Stimulated activated CD8-positive, alpha-beta memory T cell treated with anti-CD3 and anti-CD28 coated beads, Interleukin-7, amount 100 ng/mL, for 4 hours (primary cell): ENCODE measurements at places on chromosomes 1 and 21.

- no peak for DNase-seq
Measured at GRCh38 chr1:218409946-218410510, 64.9 kb downstream of the TGFB2 start.

GRCh38 chr21:43866260-43866629 lies 1.2 kb downstream of the AGPAT3 start:
- DNase-seq, result no peak

DNA sequence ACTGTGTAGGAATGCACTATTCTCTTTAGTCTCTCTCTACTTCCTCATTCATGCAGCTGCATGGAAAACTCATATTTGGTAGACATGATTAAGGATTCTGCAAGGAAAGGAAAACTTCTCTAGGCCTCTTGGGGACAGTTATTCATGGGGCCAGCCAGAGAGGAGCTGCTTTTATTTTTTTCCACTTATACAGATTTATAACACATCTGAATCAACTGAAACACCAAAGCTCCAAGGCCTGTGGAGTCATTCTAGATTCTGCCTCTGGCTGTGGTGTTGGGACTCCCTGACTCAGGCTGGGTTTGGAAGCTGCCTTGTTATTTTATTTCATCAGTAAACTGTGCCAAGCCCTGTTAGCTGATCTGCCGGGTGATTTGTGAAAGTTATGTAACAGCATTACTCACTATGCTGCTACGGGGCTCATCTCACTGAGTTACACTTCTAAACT lies 83.9 kb upstream of the EDEM3 start:
- no peak for DNase-seq

DNA sequence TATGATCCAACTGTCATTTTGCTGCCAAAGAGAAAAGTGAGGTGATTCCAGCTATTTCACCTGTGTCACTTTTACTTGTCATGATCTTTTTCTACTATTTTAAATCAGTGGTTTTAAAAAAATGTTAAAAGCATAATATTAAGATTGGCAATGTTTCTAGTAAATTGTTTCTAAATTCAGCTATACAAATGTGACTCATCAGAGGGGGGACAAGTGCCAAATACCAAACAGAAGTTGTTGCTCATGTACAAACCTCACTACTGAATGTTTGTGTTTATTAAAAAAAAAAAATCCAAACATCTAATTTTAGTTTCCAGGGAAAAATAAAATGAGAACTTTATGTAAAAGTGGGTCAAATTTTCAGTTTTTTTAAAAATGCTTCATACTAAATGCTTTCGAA lies 346.2 kb upstream of the SNX7 start:
- DNase-seq, result no peak

GRCh38 chr1:230555814-230556213 lies 86.5 kb upstream of the COG2 start:
- DNase-seq, result no peak

DNA sequence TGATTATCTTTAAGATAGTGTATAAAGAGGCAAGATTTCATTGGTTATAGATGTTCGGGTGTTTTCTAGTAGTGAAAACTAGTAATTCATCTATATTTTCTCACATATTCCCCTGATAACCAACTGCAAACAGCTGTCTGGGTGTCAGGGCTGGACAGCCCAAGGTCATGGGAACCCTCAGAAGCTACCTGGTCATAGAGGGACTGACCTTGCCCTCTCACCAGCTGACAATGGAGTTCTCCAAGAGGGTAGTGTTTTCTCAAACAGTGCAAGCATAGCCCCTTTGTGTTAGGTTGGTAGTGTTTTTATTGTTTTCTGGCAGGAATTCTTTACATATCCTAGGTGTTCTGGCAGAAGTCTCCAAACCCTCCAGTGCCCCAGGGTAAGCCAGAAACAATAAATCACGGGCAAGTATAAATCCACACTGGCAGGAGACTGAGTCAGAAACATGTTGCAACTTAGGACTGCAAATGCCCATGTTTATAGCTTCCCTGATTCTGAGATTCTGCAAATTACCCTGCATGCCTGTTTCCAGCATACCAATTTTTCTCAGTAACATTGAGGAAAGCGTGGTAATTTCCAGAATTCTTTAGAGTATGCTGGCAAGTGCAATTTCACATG lies 82.8 kb upstream of the ATP1A1 start:
- DNase-seq, result no peak

- no peak for DNase-seq
Measured at GRCh38 chr1:12344596-12345349, 114.9 kb downstream of the VPS13D start.

DNA sequence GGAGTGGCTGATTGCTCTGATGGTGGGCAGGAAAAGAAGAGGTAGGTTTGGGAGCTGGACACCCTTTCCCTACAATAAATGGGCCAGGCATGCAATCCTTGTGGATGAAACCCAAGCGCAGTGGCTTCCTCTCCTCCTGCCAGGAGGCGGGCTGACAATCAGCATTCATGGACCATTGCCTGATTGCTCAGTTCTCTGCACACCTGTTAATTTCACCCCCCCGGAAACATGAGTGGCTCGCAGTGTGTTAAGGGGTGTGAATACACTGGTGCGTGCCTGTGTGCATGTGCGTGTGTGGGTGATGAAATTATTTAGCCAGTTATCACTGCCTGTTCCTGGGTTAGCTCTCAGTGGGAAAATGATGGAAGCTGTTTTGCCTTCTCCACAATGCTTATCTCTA lies 310.7 kb downstream of the PCP4 start:
- DNase-seq, result no peak
